Stimulated activated CD8-positive, alpha-beta memory T cell treated with anti-CD3 and anti-CD28 coated beads, Interleukin-7, amount 100 ng/mL, for 1 hour (primary cell): ENCODE measurements at places on chromosomes 4 and X.

- no peak for DNase-seq
Observed at GRCh38 chr4:137993232-137993631, 248.9 kb downstream of the SLC7A11 start.

GRCh38 chrX:72715546-72715945 is 1.4 kb upstream of the PHKA1 start:
- DNase-seq: no peak

GRCh38 chr4:15945516-15945915 is 7.0 kb upstream of the FGFBP1 start:
- no peak for DNase-seq

- DNase-seq: no peak
Observed at GRCh38 chrX:70552130-70552704, 107.6 kb downstream of the DLG3 start.

GRCh38 chr4:2672700-2673099 is 83.4 kb downstream of the TNIP2 start:
- no peak for DNase-seq
